ENCODE measurements at places on chromosomes 13 and 19.
A peak's percentile ranks its signal among the peaks of the same experiment; 100 is the strongest.

GRCh38 chr19:6006896-6007295 is 29.0 kb upstream of the RANBP3 start:
- DNase-seq = no peak

DNA sequence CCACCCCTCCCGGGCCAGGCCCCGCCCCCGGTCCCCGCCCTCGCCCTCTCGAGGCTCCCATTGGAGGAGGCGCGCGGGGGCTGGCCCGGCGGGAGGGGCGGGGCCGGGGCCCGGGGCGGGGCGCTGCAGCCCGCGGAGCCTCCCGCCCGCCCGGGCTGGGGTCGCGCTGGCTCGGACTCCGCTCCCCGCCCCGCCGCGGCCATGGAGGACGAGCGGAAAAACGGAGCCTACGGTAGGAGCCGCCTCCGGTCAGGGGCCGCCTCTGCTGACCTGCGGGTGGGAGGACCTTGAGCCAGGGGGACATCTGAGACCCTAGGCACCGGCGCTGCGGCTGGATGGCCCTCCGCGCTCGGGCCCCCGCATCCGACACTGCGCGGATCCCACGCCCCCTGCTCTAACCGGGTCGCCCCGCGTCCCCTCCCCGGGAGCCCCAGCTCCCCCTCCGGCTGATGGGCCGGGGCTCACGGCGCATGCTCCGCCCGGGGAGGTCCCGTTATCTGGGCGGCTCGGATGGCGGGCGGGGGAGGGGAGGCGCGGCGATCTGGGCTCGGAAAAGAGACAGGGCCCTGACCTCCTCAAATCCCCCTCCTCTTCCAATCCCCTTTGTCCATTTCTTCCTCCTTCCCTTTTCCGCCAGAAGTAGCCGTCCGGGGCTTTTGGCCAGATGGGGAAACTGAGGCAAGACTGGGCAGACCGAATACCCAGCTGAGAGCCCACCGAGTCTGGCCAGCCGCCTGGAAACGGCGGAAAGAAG is 15.4 kb upstream of the AP1M2 start:
- peak; percentile 89 for DNase-seq

DNA sequence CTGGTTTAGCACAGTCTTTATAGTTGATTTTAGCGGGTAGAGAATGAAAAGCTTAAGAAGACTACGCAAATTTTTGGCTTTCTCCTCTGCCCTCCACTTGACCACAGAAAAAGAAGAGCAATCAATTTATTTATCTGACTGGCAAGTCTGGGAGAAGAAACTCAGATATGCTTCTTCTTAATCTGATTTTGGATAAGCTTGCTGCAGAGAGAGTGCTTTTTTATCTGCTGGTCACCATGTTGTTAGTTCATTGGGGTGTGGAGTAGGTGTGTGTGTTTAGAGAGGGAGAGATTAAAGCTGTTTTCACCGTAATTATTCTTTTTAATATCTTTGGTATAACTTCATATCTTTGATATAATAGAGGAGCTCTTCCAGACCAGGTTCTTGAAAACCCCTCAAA is 471.4 kb upstream of the SLC10A2 start:
- DNase-seq = no peak

DNA sequence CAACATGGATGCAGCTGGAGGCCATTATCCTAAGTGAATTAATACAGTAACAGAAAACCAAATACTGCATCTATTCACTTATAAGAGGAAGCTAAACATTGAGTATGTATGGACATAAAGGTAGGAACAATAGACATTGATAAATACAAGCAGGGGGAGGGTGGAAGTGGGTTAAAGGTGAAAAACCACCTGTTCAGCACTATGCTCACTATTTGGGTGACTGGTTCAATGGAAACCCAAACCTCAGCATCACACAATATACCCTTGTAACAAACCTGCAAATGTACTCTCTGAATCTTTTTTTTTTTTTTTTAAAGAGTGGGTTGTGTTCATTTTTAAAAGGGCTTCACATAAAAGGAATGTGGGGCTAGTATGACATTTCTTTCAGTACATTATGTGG is 26.9 kb upstream of the CPB2 start:
- DNase-seq = no peak

DNA sequence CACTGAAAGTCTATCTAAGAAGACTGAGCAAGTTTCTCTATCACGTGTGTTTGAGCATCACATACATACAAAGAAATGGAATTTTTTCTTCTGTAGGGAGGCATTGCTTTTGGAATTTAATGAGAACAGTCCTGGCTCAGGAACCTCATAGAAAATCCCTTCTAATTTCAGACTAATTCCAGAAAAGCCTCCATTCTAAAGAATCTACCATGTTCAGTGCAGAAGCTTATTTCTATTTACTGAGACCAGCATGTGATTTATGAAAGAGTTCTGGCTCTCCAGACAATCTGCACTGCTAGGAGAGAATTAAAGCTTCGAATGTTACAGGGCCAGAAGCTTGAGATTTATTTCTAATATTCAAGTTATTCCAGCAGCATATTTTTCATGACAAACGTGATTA is 186.8 kb downstream of the TBC1D4 start:
- DNase-seq = no peak
